Fibroblast of the aortic adventitia (primary cell): ENCODE measurements at places on chromosomes 4 and X.

GRCh38 chrX:133333154-133333750, 82.0 kb downstream of the GPC4 start:
- DNase-seq: no peak

- no peak for DNase-seq
Measured at GRCh38 chr4:89070041-89070440, 13.1 kb upstream of the FAM13A start.

GRCh38 chr4:106369456-106370060, 980 bp upstream of the GIMD1 start:
- DNase-seq: peak; percentile 92

GRCh38 chr4:83216959-83217683, 67.5 kb downstream of the COQ2 start:
- DNase-seq: no peak

DNA sequence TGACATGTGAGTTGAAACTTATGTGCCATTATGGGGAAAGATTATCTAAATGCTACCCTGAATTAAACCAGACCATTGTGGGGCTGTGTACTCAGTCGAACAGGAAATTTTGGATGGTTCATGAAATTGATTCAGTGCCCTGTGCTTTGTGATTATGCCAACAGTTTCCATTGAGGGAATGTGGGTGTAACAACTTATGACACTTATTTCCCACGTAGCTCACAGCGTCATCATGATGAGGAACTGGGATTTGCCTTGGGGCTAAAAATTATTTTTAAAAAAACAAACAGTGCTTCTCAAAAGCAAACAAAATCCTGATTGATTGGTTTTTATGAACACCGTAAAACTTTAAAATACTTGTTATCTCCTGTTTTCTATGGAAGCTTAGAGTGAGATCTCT, 8.3 kb upstream of the CLTRN start:
- no peak for DNase-seq

- no peak for DNase-seq
Measured at GRCh38 chrX:133897593-133898163, 87.7 kb downstream of the GPC3 start.

DNA sequence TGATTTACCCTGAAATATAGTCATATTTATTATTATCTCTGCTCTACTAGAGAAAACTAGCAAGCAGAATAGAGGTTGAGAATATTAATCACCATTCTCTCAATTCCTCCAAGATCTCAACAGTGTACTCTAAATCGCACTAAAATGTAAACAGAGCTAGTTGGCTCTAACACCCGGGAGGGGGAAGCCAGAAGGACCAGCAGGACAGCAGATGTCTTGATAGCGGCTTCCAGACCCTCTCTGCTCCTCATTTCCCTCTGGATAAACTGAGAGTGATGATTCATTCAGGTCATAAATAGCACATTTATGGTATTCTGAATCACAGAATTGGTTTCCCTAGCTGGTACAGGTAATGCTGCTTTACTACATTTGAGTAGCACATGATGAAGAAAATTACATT, 82.5 kb downstream of the TBC1D9 start:
- no peak for DNase-seq

DNA sequence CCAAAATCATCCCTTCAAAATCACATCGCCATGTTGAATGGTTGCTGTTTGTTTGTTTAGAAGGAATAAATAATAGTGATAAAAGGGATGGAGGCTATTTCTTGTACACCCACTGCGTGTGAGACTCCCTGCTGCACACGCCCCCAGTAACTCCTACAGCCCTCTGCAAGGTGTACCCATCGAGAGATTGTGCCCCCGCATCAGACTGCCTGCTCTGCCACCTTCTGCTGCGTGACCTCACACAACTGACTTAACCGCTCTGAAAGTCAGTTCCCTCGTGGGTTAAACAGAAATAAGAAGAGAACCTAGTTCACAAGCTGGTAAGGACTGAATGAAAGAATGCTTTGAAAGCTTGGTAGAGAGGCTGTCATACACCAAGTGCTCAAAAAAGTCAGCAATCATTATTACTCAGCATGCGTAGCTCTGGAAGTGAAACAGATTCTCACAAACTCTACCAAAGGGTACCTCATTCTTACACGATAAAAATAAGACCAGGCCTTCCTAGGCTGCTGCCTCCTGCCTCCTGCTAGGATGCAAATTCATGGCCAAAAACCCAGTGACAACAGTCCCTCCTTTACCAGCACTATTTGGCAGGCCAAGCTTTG, 147.1 kb downstream of the CPEB2 start:
- peak; percentile 59 for DNase-seq

GRCh38 chr4:112379306-112379705, 82.1 kb downstream of the ALPK1 start:
- no peak for DNase-seq

DNA sequence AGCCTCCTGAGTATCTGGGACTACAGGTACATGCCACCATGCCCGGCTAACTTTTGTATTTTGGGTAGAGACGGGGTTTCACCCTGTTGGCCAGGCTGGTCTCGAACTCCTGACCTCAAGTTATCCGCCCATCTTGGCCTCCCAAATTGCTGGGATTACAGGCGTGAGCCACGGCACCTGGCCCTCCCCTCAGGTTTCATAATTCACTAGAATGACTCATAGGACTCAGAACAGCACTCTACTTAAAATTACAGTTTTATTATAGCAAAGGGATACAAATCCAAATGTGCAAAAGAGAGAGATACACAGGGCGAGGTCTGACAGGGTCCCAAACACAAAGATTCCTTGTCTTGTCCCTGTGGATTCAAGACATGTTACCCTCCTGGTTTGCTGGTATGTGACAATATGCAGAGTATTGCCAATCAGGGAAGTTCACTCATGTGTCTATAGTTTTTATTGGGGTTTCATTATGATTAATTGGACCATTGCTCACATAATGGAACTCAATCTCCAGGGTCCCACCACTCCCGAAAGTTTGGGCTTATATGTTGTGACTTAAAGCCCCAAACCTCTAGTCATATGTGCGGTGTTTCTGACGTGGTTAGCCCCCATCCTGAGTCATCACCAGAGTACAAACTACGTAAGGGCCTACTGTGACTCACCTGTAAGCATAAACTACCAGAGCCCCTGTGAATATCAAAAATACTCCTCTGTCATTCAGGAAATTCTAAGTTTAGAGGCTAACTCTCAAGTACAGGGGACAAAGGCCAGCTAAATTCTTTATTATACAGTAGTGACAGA, 5.2 kb downstream of the YIPF6 start:
- peak; percentile 38 for DNase-seq
